ENCODE measurements at places on chromosomes 11 and 22. TPM values are rescaled to one million over a fixed set of nuclear protein-coding genes. Genes with fewer than 3 reads are reported as not detected.

GRCh38 chr22:37476389-37477329, 9.5 kb downstream of the MFNG start:
- no peak for DNase-seq

Gene CHST1
- total RNA-seq = under 0.01 TPM

GRCh38 chr11:82978422-82979099, 77.0 kb downstream of the DDIAS start:
- no peak for DNase-seq

DNA sequence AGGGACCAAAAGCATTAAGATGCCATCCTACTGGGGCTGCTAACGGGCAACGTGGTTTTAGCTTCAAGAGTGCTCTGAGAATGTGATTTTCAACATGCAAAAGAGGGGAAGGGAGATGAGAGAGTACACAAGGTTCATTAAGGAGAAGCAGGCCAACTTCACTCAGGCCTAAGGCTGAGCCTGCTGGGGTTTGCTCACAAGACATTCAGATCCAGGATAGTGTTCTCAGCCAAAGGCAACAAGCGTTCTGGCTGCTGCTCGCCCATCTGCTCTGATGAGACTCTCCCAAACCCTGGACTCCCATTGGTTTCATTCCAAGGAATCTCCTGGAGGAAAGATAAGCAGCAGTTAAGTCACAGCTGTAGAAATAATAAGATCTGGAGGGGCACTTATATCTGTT, 23.6 kb upstream of the UPB1 start:
- DNase-seq = no peak

Gene TESMIN
- 19.1 TPM for total RNA-seq

DNA sequence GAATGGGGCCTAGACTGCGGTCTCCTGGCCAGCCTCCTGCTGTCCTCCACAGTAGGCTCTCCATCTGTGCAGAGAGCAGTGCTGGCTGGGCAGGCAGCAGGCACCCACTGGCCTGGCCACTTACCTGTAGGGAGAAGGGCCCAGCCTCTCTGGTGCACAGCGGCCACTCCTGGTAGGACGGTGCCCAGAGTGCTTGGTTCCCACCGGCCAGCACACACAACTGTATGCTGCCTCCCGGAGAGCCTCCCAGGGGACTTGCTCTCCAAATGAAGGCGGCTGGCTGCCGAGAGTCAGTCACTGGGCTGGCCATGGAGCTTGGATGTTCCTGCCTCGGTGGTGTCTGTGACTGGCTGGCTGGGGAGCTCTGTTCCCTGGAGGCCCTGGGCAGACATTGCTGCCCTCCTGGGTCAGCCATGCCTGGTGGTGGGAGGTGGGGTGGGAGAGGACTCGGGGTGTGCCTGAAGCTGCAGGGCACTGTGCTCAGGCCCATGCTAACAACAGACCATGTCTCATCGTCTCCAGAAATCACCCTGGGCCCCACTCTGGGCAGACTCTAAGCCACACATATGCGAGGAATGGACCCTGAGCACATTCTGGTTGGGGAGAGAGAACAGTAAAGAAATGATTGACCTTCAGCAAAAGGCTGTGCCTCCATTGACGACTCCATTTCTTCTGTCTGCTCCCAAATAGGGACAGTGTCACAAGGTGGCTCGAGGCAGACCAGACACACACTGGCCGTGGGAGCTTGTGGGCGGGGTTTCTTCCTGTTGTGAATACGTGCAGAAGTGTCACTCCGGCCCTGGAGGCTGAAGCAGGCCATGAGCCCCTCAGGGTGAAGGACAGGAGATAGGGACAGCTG, 350.8 kb downstream of the TBC1D22A start:
- no peak for DNase-seq

Gene MAPK8IP2
- 0.27 TPM for total RNA-seq

DNA sequence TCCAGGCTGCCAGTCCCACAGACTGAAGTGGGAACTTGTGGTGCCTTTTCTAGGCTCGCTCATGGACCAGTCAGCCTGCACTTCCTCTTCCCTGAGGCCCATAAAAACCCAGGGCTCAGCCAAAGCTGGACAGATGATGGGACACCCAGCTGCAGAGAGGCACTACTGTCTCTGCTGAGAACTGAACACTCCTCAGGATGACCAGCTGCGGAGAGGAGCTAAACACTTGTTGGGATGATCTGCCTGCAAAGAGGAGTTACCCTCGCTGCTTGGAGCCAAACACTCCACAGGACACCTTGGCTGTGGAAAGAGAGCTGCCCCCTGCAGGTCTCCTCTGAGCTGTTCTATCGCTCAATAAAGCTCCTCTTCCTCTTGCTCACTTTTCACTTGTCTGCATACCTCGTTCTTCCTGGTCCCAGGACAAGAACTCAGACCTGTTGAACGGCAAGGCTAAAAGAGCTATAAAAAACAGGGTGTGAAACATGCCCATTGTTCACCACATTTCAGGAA, 465.5 kb downstream of the GUCY1A2 start:
- no peak for DNase-seq

- DNase-seq = no peak
These were observed 280.5 kb downstream of the TBC1D22A start for GRCh38 chr22:47042861-47043496.

GRCh38 chr11:129373489-129373953, 2.1 kb upstream of the BARX2 start:
- no peak for DNase-seq

DNA sequence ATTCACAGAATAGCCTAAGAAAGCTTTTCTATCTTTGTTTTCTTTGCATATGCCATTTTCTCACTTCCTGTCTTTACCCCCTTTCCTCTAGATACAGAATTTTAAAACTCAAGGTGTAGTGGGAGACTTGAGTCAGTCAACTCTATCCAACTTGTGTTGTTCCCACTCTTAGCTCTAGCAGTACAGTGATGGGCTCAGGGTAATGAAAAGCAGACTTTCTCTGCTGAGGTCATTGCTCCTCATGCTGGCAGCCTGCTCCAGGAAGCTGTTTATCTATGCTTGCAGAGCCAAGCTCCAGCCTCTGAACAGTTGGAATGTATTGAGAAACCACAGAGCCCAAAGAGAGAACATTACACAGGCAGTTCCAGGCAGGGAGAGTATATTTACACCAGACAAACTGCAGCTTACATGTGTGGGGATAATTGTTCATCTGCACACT, 68.1 kb downstream of the CSTPP1 start:
- DNase-seq = peak; percentile 68

GRCh38 chr11:124880290-124880611, 15.0 kb downstream of the ROBO3 start:
- no peak for DNase-seq

DNA sequence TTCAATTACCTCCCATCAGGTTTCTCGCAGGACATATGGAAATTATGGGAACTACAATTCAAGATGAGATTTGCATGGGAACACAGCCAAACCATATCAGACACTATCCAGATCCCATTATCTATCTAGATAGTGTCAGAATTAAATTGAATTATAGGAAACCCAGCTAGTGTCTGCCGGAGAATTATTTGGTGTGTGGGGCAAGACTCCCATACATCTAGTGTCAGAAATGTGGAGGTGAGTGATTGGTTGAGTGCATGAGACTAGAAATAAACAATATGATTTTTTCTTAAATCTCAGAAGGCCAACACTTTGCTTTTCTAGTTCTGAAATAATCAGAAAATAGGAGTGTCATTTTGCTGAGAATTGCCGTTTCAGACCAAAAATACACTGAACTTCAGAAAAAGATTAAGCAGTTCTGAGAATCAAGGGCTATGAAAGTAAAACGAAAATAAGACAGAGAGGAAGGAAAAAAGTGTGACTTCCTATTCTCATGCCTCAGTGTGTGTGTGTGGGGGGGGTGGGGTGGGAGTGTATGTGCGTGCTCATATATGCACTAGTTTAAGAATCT, 21.3 kb downstream of the CASP12 start:
- DNase-seq = peak; percentile 3

Gene OR4A16
- not detected for total RNA-seq

DNA sequence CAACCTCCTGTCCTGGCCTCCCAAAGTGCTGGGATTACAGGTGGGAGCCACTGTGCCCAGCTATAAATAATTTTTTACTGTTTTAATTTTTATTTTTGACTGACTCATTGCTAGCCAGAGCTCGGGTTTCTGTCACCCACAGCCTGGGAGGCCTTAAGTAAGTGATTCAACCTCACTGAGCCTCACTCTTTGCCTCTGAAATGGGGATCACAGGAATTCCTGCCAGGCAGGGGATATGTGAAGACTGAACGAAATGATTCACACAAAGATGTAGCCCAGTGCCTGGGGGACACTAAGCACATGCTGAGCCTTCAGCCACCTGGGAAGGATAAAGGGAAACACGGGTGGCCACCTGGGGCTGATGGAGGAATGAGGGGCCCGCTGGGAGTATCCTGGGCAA, 3.8 kb upstream of the LRRC74B start:
- no peak for DNase-seq

GRCh38 chr11:35529971-35530495, 4.6 kb upstream of the PAMR1 start:
- DNase-seq = no peak

DNA sequence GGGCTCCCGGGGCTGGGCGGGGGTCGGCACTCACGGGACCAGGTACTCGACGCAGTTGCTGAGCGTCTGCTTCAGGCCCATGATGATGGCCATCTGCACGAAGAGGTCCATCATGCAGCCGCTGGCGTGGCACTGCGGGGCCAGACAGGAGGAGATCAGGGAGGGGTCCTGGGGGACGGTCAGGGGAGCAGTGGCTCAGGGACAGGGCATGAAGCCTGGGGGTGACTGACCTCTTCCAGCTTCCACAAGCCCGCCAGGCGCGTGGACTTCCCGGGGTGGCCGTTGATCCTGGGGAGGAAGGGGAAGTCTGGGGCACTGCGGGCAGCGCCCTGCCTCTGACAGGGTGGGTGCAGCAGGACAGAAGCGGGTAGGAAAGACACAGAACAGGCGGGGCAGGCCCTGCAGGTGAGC, 6.1 kb upstream of the SIGIRR start:
- no peak for DNase-seq

DNA sequence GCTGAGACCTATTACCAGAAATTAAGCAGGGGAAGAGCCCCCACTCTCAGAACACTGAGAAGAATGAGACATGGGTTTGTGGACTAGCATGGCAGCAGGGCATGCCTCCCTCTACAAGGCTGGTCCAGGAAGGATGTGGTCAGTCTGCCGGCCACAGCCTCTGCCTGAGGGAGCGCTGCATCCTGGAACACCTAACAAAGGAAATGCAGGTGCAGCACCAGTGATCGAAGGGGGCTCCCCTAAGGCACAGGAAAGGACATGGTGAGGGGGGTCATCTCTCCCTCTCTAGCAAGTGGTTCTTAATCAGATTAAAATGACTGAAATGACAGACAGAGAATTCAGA, 40.6 kb upstream of the ARL14EP start:
- peak; percentile 41 for DNase-seq

Gene GGTLC3
- total RNA-seq = not detected

DNA sequence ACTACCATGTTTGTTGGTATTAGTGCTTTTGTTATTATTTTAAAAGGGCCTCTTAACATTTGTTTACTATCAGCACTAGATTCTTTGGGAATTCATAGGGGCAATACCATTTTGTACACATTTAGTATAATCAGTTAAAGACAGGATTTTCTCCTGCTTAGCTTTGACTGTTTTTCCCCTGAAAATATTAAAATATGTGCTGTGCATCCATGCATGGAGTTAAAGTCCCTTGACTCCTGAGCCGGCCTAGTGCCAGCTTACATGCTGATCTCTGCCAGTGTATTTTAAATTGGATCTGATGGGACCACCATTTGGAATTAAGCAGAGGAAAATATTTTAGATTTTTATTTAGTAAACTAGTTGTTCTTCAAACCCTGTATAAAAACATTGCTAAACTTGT, 161.4 kb downstream of the METTL15 start:
- no peak for DNase-seq

Gene SCN4B
- not detected for total RNA-seq

DNA sequence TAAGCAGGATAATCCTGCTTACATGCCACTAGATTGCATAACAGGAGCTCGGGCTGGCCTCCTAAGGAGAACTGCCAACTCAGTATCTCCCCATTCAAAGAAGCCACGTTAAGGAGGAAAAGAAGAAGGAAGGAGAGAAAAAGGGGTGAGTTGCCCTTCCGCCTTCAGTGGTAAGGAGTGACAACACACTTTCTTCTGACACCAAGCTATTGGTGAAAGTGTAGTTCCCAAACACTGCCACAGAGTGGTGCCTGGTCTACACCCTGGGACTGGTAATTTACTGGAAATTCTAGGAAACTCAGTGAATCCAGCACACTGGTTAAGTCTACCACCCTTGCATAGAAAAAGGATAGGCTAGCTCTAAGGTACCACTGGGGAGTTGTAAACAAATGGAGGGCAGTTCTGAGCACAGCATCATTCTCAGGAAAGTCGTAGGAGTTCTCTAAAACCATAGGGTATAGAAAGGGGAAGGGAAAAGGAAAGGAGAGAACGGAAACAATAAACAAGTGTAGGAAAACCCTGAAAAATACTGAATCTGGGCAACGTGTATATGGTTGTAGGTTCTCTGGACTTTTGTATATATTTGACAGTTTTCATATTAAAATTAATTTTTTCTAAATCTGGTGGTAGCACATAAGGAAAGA, 58.2 kb downstream of the RRAS2 start:
- DNase-seq = peak; percentile 79

DNA sequence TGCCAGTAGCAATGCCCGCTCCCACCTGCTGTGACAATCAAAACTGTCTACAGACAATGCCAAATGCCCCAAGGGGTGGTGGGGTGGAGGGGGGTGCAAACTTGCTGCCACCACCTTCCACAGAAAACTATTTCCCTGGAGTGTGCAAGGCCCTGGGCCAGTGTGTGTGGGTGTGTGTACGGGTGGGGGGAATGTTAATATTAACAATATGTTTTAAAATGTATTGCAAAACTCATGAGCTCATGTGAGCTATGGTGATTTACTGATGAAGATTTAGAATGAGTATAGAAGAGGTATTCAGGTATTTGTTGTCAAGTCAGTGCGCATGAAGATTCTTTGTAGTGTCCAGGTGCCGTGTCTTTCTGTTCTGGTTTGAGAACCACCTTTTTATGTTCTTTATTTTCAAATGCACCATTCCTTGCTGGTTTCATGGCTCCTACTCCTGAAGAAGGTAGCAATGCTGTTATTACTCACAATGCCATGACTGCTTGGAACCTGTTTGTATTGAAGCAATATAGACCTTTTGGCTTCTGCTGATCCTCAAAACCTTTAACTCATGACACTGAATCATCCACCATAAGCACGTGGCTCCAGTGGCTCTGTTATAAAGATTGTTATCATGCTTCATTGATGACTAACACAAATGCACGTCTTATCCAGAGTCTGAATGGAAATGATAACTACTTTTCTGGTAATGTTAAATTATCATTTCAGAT, 29.9 kb upstream of the AQP11 start:
- DNase-seq = no peak

- no peak for DNase-seq
These were observed 367.9 kb downstream of the MN1 start for GRCh38 chr22:27433585-27434190.

- DNase-seq = no peak
These were observed 78.4 kb upstream of the CCDC179 start for GRCh38 chr11:22938691-22939090.

GRCh38 chr11:94997437-94997836, 23.9 kb downstream of the KDM4D start:
- no peak for DNase-seq

DNA sequence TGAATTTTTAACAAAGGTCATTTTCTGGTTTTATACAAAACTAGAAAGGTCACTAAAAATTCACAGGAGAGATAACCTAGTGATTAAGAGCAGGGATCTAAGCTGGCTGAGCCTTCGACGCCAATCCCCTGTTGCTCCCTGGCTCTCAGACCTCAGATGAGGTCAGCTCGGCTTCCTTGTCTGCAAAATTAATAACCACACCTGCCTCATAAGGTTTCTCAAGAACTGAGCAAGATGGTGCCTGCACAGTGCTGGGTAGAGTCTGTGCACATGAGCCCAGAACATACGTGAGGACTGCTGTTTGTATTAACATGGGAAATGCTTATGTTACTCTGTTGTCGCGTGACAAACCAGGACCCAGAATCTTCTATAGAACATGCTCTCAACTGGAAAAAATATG, 24.4 kb upstream of the CD5 start:
- no peak for DNase-seq
